Esophagus squamous epithelium (tissue), 5 donors: ENCODE measurements at places on chromosomes 4 and X. TPM values are rescaled to one million over a fixed set of nuclear protein-coding genes. Genes with fewer than 3 reads are reported as not detected.

CPE gene
- total RNA-seq = 50.4 TPM

MND1 gene
- total RNA-seq = 4.2 TPM

GAGE1 gene
- not detected for total RNA-seq

MPC1L gene
- not detected for total RNA-seq

SMIM10 gene
- 1.1 TPM for total RNA-seq

DDX60 gene
- total RNA-seq = 9.7 TPM

DIPK2B gene
- total RNA-seq = 7.1 TPM

TMPRSS11D gene
- total RNA-seq = 208 TPM

VEGFD gene
- total RNA-seq = 0.13 TPM

DUSP21 gene
- total RNA-seq = not detected

OPRPN gene
- total RNA-seq = not detected

IGSF1 gene
- not detected for total RNA-seq

EDNRA gene
- 8.2 TPM for total RNA-seq

GAGE10 gene
- total RNA-seq = not detected

DNA sequence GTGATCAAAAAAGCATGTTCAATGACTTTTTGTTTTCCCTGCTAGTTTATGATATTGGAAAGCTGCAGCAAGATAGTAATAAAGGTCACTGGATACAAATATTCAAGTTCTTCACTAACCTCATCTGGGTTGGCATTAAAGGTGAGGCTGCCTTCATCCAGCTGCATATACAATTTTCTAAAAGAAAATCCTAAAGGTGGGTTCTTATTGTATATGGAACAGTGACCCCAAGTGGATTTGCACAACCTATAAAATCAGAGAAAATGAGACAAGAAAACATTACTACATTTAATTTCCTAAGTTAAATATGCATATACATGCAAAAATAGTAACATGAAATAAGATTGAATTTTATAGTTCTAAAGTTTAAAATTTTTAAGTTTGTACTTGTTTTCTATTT is 23.9 kb downstream of the FBXO8 start:
- H3K27me3 ChIP-seq = no peaks in the 10 kb centered on the region
- H3K4me3 ChIP-seq = no peak overlapping the region
- DNase-seq = no peak
- H3K27ac ChIP-seq = no peak overlapping the region

DNA sequence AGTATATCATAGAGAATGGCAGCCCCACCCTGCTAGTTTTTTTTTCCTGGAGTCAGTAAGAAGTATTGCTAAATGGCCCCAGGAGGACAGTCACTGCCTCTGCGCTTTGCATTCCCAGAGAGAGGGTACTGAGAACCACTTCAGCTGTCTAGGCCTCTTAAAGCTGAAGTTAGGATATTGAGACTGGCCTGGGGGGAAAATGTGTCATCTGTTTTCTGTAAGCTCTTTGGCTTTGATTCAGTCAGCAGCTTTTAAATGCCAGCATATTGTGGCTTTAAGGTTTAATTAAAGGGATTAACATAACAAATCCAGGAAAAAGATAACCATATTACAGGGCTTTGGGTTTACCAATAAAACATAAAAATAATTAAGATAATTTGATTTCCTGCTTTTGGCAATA is 852.0 kb downstream of the PCDH18 start:
- H3K36me3 ChIP-seq = no peaks in the 10 kb centered on the region
- no peaks in the 10 kb centered on the region for H3K27me3 ChIP-seq
- no peak overlapping the region for H3K4me3 ChIP-seq
- H3K4me1 ChIP-seq = no peaks in the 10 kb centered on the region
- DNase-seq = no peak
- H3K27ac ChIP-seq = no peak overlapping the region

DNA sequence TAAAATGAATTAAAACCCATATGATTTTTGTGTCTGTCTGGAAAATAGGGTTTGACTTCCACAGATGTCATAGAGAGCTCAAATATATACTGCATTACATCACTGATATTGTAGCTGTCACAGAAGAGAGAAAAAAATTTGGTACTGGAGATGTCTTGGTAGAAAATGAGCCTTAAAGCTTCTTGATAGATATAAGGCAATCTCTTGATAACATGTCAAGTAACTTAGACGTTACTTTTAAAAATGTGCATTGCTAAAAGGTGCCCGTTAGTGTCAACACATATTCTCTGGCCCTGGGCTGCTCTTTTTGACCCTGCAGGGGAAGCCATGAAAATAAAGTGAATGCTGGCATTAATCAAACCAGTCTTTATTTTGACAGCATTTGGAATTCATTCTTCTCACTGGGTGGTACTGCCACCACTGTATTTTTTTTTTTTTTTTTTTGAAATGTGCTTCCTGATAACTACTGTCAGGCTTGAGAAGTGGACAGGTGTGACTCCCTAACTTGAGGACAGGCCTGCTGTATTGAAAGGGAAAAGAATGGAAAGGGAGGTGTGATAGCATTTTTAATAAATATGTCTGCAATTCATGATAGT is 53.0 kb upstream of the RAPGEF2 start:
- no peaks in the 10 kb centered on the region for H3K4me1 ChIP-seq
- no peak overlapping the region for H3K4me3 ChIP-seq
- H3K27ac ChIP-seq = no peak overlapping the region
- H3K27me3 ChIP-seq = no peaks in the 10 kb centered on the region

- H3K27me3 ChIP-seq = no peaks in the 10 kb centered on the region
- no peaks in the 10 kb centered on the region for H3K36me3 ChIP-seq
- H3K4me1 ChIP-seq = no peaks in the 10 kb centered on the region
- DNase-seq = no peak
These were observed 83.3 kb downstream of the CPZ start for GRCh38 chr4:8675906-8676305.

- H3K27ac ChIP-seq = no peak overlapping the region
- H3K36me3 ChIP-seq = no peaks in the 10 kb centered on the region
- DNase-seq = no peak
- H3K4me3 ChIP-seq = no peak overlapping the region
These were observed 41.0 kb downstream of the AMELX start for GRCh38 chrX:11334165-11334564.

- DNase-seq = no peak
- H3K36me3 ChIP-seq = no peaks in the 10 kb centered on the region
- no peaks in the 10 kb centered on the region for H3K27me3 ChIP-seq
- no peak overlapping the region for H3K4me3 ChIP-seq
- no peak overlapping the region for H3K27ac ChIP-seq
These were observed 4.3 kb downstream of the IL1RAPL1 start for GRCh38 chrX:28591542-28591941.

- no peak overlapping the region for H3K4me3 ChIP-seq
- no peaks in the 10 kb centered on the region for H3K27me3 ChIP-seq
- H3K36me3 ChIP-seq = no peaks in the 10 kb centered on the region
- no peak for DNase-seq
- no peaks in the 10 kb centered on the region for H3K4me1 ChIP-seq
These were observed 79.1 kb upstream of the RAPGEF2 start for GRCh38 chr4:159023741-159024140.

DNA sequence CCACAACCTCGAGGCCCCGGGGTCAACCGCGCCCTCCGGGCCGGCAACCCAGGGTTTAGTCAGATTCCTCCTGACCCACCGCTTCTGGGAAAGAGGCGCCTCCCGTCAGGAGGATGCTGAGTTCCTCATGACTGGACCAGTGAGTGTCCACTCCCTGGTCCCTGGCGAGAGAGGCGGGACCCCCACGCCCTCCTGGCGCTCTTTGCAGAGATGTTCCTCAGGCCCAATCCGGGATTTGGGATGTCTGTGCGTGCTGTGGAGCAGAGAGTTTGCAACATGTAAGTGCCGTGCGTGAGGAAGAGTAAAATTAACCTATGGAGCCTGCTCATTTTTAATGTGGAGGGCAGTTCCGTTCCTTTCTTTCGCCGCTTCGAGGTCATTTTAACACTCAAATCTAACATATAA is 824 bp upstream of the UGDH start:
- no peaks in the 10 kb centered on the region for H3K36me3 ChIP-seq
- no peak for DNase-seq

DNA sequence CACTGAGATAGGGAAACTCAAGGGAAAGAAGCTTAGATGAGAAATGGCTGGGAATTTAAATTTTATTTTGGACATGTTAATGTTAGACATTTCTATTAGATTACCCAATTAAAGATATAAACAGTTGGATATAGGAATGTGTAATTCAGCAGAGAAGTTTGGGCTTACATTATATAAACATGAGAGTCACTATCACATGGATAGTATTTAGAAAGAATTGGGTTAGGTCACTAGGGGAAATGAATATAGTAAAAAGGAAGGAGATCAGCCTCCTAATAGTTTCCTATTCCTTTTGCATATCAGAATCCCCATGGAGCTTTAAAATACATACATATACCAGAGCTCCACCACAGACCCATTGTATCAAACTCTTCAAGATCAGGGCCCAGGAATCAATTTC is 19.6 kb upstream of the CXCL5 start:
- DNase-seq = no peak
- H3K4me3 ChIP-seq = no peak overlapping the region
- no peaks in the 10 kb centered on the region for H3K27me3 ChIP-seq
- no peaks in the 10 kb centered on the region for H3K36me3 ChIP-seq
- H3K4me1 ChIP-seq = no peaks in the 10 kb centered on the region

GRCh38 chr4:152684007-152684406 is 4.2 kb upstream of the TMEM154 start:
- H3K4me3 ChIP-seq = no peak overlapping the region
- no peak for DNase-seq
- no peaks in the 10 kb centered on the region for H3K27me3 ChIP-seq
- no peak overlapping the region for H3K27ac ChIP-seq

DNA sequence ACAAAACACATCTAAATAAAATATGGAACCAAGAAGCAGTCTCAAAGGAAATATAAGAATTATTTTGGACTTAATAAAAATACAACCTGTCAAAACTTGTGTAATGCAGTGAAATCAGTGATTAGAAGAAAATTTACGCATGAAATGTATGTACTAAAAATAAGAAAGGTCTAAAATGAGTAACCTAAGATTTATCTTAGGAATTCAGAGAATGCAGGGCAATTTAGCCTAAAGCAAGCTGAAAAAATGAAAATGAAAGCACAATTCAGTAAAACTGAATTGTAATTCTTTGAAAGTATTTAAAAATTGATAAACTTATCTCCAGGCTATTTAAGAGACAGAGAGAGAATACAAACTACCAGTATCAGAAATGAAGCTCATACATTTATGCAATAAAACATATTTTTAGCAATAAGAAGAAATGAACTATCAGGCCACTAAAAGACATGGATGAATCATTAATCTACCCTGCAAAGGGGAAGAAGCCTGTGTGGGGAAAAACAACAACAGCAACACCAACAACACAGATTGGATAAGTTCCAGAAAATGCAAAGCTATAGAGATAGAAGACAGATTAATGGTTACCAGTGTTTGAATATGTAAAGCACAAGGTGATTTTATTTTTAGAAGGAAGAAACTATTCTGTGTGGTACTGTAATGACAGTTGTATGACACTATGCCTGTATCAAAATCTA is 442.0 kb upstream of the ADGRL3 start:
- H3K27ac ChIP-seq = no peak overlapping the region
- H3K4me1 ChIP-seq = no peaks in the 10 kb centered on the region
- H3K4me3 ChIP-seq = no peak overlapping the region
- DNase-seq = no peak
- no peaks in the 10 kb centered on the region for H3K36me3 ChIP-seq

- H3K27ac ChIP-seq = no peak overlapping the region
- H3K4me3 ChIP-seq = no peak overlapping the region
- no peak for DNase-seq
These were observed 54.3 kb downstream of the LRBA start for GRCh38 chr4:150960818-150961217.

DNA sequence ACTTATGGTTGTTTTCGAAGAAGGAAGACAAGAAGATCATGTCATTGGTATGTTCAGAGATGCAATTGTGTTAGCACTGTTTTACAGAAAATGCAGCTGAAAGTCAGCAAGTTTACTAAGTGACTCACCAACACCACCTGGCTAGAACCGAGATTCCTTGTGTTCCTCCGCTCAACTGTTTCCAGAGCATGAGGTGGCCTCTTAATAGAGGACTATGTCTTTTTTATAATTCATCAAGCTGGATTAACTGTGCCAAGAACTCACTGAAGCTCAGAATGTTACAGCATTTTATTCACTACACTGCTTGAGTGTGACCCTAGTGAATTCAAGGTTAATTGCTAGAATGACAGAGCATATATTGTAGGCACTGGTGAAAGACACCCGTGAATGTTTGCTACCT is 1573.5 kb upstream of the TENM3 start:
- H3K4me1 ChIP-seq = no peaks in the 10 kb centered on the region
- DNase-seq = no peak
- H3K27ac ChIP-seq = no peak overlapping the region
- no peaks in the 10 kb centered on the region for H3K36me3 ChIP-seq

DNA sequence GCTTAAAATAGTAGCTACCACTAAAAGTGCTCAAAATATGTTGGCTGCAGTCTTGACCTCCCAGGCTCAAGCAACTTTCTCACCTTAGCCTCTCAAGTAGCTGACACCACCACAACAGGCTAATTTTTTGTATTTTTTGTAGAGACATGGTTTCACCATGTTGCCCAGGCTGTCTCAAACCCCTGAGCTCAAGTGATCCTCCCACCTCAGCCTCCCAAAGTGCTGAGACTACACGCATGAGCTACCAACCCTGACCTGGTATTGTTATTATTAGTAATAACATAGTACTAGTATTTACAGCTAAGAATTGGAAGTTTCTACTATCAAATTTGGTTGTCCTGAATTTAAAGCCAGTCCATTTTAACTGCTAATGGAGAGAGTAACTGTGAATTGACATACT is 18.0 kb downstream of the STAP1 start:
- H3K27ac ChIP-seq = no peak overlapping the region
- no peaks in the 10 kb centered on the region for H3K27me3 ChIP-seq
- H3K4me3 ChIP-seq = no peak overlapping the region
- peaks cover 12% of the 10 kb centered on the region for H3K4me1 ChIP-seq
- no peak for DNase-seq

DNA sequence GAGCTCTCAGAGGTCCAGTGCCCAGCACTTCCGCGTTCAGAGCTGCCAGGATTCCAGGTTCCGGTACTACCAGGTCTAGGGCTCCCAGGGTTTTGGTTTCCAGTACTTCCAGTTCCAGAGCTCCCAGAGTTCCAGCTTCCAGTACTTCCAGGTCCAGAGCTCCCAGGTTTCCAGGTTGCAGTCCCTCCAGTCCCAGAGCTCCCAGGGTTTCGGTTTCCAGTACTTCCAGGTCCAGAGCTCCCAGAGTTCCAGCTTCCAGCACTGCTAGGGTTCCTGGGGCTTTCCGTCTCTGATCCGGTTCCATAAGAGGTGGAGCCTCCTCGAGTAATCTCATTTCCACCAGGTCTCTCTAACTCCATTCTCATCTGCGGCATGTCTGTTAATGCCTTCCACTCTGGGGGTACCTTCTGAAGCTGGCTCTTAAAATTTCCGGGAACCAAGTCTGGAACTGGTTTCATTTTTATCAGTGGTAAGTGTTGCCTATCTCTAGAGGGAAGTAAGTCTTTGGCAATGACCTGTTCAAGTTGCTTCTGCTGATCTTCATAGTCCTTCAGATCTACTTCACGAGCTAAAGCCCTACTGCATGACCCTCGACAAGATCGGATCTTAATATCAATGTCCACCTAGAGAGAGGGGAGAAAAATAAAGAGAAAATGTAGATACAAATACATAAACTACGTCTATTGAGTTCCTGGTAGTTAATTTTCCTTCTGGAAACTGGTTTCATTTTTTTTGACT is 4.1 kb downstream of the FGA start:
- no peak overlapping the region for H3K4me3 ChIP-seq
- H3K27me3 ChIP-seq = no peaks in the 10 kb centered on the region

- no peak for DNase-seq
- H3K4me3 ChIP-seq = no peak overlapping the region
- no peak overlapping the region for H3K27ac ChIP-seq
- no peaks in the 10 kb centered on the region for H3K36me3 ChIP-seq
These were observed 850.5 kb downstream of the CCSER1 start for GRCh38 chr4:90977726-90978125.

- no peaks in the 10 kb centered on the region for H3K36me3 ChIP-seq
- H3K27ac ChIP-seq = no peak overlapping the region
- no peaks in the 10 kb centered on the region for H3K4me1 ChIP-seq
- H3K27me3 ChIP-seq = no peaks in the 10 kb centered on the region
- no peak for DNase-seq
These were observed 497.6 kb downstream of the CCSER1 start for GRCh38 chr4:90624781-90625180.
